ENCODE measurements at places on chromosomes 1 and 21. TPM values are rescaled to one million over a fixed set of nuclear protein-coding genes. Genes with fewer than 3 reads are reported as not detected.

GRCh38 chr1:233944601-233945000 is 40.1 kb downstream of the SLC35F3 start:
- no peak for DNase-seq

DNA sequence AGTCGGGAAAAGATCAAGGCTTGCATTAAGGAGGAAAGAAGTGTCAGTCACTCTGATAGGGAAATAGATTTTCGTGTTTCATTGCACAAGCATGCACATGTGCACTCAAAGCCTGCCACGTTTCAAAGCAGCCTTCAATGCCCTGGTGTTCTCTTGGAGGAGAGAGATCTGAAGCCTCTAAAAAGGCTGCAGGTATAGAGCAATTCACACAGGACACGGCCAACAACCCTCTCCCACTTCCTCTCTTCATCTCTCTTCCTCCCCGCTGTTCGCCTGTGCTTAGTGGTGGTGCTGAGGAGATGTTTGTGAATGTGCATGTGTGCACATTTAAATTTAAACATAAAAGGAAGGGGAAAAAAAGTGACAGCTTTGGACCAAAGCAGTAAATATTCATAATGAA is 117.7 kb downstream of the NUF2 start:
- DNase-seq = no peak

GRCh38 chr1:25594971-25595370 is 21.6 kb upstream of the MAN1C1 start:
- DNase-seq = no peak

- DNase-seq = no peak
Measured at GRCh38 chr1:207935166-207935583, 24.2 kb upstream of the CD34 start.

DNA sequence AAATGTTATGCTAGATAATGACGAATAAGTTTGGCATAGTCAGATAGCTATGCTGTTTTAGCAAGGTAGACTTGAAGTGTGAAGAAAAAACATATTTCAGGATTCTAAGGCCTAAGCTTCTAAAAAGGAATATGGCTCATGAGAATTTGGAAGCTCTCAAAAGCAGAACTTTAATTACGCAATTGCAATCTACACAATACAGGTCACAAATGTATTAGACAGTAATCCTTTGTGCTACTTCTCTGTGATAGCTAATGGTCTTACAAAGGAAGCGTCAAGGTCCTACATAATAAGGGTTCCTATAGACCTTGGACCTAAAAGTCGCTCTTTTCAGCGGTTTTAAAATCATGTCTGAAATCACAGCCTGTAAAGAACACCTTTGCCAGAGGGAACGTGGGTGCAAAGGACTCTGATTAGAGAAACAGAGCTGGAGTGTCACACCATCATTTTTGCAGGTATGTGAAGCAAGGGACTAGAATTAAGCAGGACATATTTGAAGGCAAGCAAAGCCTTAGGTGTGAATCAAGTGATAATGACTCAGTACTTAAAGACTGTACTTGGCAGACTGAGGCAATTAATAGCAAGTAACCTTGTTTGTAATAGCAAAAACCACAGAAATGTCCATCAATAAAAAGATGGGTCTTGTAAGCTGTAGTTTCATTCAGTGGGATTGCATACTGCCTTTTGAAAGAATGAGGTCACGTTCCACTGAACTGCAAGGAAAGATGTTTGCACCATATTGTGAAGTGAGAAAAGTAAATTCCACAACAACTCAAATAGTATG is 420.2 kb downstream of the KCTD3 start:
- DNase-seq = no peak

DNA sequence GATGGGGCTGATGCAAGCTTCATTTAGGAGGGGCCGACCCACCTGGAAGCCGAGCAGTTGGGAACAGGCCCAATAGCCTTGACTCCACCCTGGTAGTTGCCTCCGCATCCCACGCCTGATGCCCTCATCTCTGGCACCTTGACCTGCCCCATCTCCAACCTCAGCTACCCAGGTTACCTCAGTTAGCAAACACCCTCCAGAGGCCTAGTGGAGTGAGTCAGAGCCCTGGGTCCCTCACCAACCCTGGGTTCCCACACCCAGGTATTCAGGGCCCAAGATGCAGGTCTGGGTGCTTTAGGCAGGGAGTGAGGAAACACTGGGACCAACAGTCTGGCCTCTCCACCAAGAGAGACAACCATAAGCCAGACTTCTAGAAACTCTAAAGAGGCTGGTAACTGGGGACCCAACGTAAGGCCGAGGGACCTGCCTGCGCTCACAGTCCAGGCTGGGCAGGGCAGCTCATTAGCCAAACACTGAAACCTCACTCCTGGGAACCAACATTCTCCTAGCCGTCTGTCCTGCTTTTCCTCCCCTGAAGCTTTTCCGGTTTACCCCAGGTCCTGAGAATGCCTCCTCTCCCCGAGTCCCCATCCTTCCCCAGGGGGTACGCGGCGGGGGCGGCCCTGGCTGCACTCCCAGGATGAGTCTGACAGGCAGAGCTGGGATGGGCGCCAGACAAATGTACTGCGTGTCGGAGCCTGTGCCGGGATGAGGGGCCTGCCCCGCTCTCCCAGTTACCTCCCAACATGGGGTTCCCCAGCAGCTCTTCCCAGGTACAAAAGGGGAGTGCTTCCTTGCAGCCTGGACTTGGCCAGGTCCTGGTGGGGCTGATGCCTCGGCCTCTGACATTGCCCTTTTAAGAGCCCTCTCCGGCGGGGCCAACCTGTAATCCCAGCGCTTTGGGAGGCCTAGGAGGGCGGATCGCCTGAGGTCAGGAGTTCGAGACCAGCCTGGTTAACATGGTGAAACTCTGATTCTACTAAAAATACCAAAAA is 8.9 kb upstream of the CELSR2 start:
- DNase-seq = no peak

GRCh38 chr21:31107871-31108270 is 69.6 kb upstream of the KRTAP19-8 start:
- DNase-seq = no peak

DNA sequence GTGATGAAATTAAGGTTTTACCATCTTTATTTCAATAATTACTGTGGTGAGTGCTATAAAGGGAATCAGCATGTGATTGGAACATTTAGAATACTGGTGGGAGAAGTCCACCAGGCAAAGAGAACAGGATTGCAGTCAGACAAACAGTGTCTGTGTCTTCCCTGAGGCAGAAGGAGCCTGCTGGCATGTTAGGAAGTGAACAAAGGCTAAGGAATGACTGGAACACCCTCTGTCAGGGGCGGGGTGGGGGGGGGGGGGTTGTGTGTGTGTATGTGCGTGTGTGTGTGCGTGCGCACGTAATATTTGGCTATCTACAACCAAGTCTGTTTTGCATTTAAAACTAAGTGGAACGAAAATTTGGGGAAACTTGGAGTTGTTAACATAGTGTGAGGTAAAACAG is 30.2 kb downstream of the SRRM1 start:
- no peak for DNase-seq

GRCh38 chr1:118100686-118101514 is 84.1 kb downstream of the SPAG17 start:
- no peak for DNase-seq

- DNase-seq = no peak
Measured at GRCh38 chr1:228101994-228102790, 933 bp downstream of the C1orf35 start.

DNA sequence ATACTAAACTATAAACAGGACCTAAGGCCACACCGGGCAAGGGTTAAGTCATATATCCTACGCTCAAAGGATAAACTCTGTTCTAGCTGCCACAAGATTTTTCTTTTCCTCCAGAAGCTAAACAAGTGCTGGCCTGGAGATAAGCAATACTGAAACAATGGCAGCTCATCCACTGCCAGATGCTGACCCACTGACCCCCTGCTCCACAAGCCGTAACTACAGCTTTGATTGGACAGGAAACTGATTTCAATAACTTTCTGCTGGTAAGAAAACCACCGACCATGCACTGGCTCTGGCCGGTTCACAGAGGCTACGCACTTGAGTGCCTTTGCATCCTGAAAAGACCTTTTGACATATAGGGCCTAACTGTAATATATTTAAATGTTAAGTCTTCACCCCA is 51.3 kb upstream of the PLA2G2C start:
- DNase-seq = no peak

Gene PGLYRP4
- total RNA-seq = not detected

Gene PTPN7
- 1.2 TPM for total RNA-seq

Gene CLCA1
- not detected for total RNA-seq

Gene DNAI4
- 43.6 TPM for total RNA-seq
